ENCODE measurements at places on chromosomes 7 and 10.

DNA sequence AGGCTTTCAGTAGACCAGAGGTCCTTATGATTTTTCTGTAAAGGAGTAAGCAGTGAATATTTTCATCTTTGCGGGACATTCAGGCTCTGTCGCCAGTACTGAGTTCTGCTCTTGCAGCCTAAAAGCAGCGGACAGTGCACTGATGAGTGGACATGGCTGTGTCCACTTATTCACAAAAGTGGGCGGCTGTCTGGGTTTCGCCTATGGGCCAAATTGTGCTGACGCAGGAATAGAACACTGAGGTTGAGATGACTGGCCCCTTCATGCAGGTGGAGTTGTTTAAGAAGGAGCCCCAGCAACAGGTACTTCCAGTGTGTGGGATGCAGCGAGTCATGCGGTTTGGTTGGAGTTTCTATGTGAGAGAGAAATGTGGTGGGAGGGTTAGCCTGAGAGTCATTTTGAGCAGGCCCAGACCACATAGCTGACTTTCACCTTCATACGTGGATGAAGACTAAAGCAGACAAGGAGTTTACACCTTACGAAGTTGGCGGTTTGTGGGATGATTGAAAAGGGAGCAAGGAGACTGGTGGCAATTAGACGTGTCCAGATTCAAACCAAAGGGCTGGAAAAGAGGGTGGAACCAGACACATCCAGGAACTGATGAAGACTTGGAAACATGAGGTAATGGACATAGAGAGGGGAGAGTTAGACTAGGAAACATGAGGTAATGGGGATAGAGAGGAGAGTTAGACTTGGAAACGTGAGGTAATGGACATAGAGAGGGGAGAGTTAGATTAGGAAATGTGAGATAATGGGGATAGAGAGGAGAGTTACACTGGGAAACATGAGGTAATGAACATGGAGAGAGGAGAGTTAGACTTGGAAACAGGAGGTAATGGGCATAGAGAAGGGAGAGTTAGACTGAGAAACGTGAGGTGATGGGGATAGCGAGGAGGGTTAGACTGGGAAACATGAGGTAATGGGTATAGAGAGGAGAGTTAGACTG lies 38.2 kb downstream of the WDR37 start:
- DNase-seq = no peak
- H3K27me3 ChIP-seq = no peaks in the 10 kb centered on the region
- H3K4me1 ChIP-seq = no peaks in the 10 kb centered on the region
- H3K4me3 ChIP-seq = no peak overlapping the region

GRCh38 chr7:44980393-44981034 lies 1.7 kb upstream of the MYO1G start:
- H3K27me3 ChIP-seq = no peaks in the 10 kb centered on the region
- no peak overlapping the region for H3K4me3 ChIP-seq
- H3K27ac ChIP-seq = peak overlapping the region; percentile 63
- no peak for DNase-seq

- no peaks in the 10 kb centered on the region for H3K4me1 ChIP-seq
- no peak overlapping the region for H3K4me3 ChIP-seq
- DNase-seq = no peak
- no peaks in the 10 kb centered on the region for H3K27me3 ChIP-seq
Measured at GRCh38 chr10:3566627-3567026, 218.4 kb downstream of the KLF6 start.

DNA sequence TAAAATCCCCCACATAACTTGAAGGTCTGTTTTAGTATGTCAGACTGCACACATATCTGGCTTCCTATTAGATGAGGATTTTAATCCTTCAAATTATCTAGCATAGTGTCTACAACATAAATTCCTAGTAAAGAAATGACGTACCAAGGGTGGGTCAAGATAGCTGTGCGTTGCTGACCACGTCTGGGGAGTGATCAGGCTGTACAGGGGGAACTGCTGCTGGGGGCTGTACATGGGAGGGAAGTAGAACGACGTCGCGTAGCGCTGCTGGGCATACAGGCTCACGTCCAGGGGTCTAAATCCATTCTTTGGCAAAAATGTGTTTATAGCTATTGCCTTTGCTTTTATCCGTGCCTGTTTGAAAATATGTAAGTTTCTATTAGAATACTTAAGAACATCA lies 102.3 kb downstream of the LARP4B start:
- DNase-seq = no peak
- no peaks in the 10 kb centered on the region for H3K4me1 ChIP-seq
- peaks cover 76% of the 10 kb centered on the region for H3K36me3 ChIP-seq
- H3K27me3 ChIP-seq = no peaks in the 10 kb centered on the region
- H3K4me3 ChIP-seq = no peak overlapping the region
- H3K27ac ChIP-seq = no peak overlapping the region

DNA sequence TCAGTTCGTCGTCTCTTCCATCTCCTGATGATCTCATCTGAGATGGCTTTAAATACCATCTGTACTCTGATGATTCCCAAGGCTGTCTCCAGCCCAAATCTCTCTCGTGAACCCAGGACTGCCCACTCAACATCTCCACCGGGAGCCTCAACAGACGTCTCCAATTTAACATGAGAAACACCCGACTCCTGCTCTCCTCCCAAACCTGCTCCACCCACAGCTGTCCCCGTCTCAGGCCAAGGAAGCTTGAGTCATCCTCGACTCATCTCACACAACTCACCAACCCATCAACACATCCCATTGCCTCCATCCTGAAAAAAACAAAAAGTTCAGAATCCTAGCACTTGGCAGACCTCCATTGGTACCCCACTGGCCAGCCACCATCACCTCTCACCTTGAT lies 29.7 kb upstream of the CALN1 start:
- no peaks in the 10 kb centered on the region for H3K27me3 ChIP-seq
- no peak overlapping the region for H3K27ac ChIP-seq
- no peaks in the 10 kb centered on the region for H3K4me1 ChIP-seq

- no peak overlapping the region for H3K27ac ChIP-seq
- no peaks in the 10 kb centered on the region for H3K36me3 ChIP-seq
- peaks cover 25% of the 10 kb centered on the region for H3K27me3 ChIP-seq
- no peak for DNase-seq
Measured at GRCh38 chr7:1275451-1276381, 43.0 kb downstream of the UNCX start.

DNA sequence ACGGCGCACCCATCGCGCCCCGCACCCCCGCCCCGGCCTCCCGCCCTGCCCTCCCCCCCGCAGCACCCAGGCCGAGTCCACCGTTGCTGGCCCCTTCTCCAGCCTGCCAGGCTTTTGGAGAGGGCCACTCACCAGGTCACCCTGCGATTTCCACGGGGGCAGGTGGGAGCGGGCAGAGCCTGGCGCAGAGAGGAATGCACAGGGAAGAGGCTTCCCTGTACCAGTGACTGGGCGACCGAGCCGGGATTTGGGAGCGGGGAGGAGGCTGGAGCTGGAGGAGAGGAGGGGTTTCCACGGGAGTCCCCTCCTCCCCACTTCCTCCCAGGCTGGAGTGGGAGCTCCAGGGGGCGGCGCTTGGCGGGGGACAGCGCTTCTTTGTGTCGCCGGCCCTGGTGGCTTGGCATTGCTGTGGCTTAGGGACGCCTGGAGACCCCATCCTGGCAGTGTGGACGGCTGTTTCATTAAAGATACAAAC lies 19.3 kb downstream of the TCAF1 start:
- H3K4me1 ChIP-seq = peaks cover 4% of the 10 kb centered on the region
- no peaks in the 10 kb centered on the region for H3K27me3 ChIP-seq
- H3K36me3 ChIP-seq = no peaks in the 10 kb centered on the region
- DNase-seq = no peak

DNA sequence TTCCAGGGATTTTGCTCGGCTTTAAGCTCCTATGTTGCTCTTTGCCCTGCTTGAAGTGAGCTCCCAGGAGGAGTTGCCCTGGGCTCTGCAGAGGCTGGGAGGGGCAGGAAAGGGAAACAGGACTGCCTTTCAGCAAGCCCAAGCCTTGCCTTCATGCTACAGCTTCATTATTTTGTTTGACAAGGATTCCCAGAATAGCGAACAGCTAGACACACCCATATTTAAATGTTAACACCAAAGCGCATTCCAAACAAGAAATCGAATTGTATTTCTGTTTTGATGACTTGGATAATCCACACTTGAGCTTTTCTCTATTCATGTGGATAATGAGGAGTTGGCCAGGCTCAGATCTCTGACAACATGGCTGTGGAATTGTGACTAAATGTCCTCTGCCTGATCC lies 6.3 kb downstream of the KIAA1217 start:
- H3K36me3 ChIP-seq = no peaks in the 10 kb centered on the region
- H3K27me3 ChIP-seq = no peaks in the 10 kb centered on the region
- peaks cover 3% of the 10 kb centered on the region for H3K4me1 ChIP-seq
- no peak overlapping the region for H3K4me3 ChIP-seq
- no peak overlapping the region for H3K27ac ChIP-seq
- DNase-seq = no peak

DNA sequence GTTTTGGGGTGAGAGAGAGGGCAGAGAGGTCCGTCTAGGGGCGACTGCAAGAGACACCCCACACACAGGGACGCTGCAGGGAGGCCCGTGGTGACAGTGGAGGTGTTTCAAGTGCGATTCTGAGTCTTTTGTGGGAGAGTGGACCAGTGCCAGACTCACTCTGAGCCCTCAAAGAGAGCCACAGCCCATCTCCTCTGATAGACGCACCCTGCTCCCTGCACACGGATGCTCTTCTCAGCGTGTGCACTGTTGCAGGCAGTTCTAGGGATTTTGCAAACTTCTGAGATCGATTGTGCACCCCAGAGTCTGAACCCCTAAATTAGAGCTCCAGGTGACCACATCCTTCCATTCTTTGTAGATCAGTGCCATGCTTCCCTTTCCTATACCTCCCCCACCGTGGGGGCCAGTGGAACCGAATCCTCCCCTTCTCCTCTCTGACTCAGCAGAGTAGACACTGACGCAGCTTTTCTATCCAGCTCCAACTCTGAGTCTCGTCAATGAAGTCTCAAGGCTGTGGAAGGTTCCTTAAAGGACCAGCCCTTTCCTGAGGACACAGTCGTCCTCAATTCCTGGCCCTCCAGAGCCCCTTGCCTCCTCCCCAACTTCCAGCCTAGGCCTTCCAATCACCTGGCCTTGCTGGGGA lies 83.8 kb downstream of the TMEM130 start:
- no peaks in the 10 kb centered on the region for H3K27me3 ChIP-seq
- H3K4me1 ChIP-seq = no peaks in the 10 kb centered on the region
- no peaks in the 10 kb centered on the region for H3K36me3 ChIP-seq
- no peak overlapping the region for H3K27ac ChIP-seq
- DNase-seq = no peak

DNA sequence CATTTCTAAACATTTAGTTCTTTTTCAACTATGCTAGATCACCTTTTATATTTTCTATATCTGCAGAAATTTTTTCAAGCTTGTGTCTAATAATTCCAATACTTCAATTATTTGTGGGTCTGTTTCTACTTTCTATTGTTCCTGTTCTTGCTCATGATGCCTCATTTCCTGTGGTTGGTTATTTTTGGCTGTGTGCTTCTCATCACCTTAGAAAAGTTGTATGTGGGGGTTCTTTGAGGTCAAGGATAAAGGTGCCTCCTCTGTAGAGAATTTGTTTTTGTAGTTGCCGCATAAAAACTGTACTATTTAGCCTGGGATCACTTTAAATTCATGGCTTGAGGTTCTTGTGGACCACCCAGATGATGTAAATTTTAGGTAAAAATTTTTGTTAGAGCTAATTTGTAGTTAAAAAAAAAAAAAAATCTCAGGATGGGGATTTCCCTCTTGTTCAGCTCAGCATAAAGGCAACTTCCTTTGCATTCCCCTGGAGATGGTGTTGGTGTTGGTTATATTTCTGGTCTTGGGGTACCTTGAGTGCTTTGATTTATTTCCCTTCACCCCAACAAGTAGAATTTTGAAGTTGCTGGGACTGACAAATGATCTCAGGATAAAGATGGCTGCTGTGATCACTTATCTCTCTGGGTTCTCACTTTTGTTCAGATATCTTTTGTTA lies 27.0 kb upstream of the JAZF1 start:
- H3K36me3 ChIP-seq = no peaks in the 10 kb centered on the region
- no peak overlapping the region for H3K4me3 ChIP-seq
- no peak for DNase-seq
- no peaks in the 10 kb centered on the region for H3K4me1 ChIP-seq

DNA sequence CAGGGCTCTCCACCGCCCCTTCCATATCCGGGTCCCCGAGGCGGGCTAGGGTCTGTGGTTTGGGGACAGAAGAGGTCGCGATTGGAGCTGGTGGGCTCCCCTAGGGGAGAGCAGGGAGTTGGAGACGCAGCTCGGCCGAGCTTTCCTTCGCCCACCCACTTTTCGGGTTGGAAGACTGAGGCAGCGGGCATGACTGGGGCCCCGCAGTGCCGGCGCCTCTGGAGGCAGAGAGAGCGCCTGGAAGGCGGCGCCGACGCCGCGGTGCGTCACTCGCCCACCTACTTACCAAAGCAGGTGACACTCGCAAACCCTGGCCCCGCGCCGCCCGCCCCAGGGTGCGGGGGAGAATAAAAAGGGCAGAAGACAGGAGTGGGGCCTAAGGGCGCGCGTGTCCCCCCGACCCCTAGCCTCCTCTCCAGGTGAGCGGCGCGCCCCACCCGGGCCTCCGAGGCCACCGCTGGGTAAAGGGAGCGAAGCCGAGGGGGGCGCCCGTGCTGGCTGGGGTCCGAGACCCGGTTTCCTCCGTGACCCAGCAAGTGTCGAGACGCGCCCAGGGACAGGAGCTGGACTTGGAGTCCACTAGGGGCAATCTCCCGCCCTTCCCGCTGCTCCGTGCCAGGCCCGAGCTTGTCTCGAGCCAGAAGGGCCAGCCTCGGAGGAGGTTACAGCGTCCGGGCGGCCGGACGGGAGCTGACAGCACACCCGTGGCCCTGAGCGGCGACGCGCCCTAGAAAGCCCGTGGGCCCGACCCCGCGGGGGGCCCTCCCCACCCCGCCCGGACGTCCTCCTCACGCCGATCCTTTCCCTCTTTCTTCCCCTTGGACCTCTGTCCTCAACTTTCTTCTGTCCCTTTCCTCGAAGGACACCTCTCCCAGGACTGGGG lies 34.4 kb upstream of the GRID1 start:
- H3K27me3 ChIP-seq = no peaks in the 10 kb centered on the region
- H3K4me3 ChIP-seq = peak overlapping the region; percentile 53
- DNase-seq = no peak
- H3K36me3 ChIP-seq = no peaks in the 10 kb centered on the region

DNA sequence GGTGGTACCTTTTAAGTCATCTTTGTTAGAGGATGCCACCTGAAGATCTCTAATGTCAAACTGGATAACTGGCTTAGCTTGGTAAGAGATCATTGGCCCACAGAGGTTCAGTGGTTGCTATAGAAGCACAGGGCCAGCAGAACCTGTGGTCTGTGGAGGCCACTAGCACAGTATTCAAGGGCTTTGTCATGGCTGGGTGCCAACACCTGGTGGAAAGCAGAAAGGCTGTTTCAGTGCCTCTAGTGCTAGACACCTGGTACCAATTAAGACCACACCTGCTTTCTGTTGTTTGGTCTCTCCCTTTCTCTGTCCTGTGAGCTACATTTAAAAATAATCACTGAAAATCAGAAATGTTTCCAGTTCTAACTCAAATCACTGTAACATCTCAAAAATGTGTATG lies 10.0 kb upstream of the PCGF5 start:
- no peaks in the 10 kb centered on the region for H3K27me3 ChIP-seq
- no peaks in the 10 kb centered on the region for H3K36me3 ChIP-seq
- no peaks in the 10 kb centered on the region for H3K4me1 ChIP-seq

- DNase-seq = no peak
- no peaks in the 10 kb centered on the region for H3K27me3 ChIP-seq
- peak overlapping the region; percentile 97 for H3K4me3 ChIP-seq
- peaks cover 18% of the 10 kb centered on the region for H3K4me1 ChIP-seq
- peak overlapping the region; percentile 93 for H3K27ac ChIP-seq
Measured at GRCh38 chr7:32890010-32890792, 1.4 kb downstream of the KBTBD2 start.
